ENCODE measurements at places on chromosomes 13 and 19. TPM values are rescaled to one million over a fixed set of nuclear protein-coding genes. Genes with fewer than 3 reads are reported as not detected.

- no peak for DNase-seq
These were observed 866.6 kb upstream of the SLITRK6 start for GRCh38 chr13:86665842-86666241.

DNA sequence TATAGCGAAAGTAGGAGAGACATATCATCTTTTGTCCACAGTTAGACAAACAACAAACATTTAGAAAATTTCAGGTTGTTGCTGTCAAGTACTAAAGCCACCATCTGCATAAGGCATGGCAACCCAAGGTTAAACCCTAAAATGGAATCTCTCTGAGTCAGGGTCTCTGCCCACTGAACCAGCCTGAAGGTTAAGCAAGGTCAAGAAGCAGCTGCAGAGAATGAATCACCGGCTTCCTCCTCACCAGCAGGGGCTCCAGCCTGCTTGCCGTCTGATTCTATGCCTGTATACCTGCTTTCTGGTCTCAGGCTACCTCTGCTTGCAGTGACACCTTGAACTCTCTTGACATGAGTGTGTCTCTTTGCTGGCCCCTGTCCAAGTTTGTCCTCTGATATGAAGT lies 726.2 kb upstream of the SGCG start:
- DNase-seq: no peak

GRCh38 chr19:17473041-17473440 lies 2.7 kb downstream of the SLC27A1 start:
- DNase-seq: no peak

Gene SIAH3
- total RNA-seq: not detected

GRCh38 chr13:105920370-105920769 lies 615.1 kb downstream of the EFNB2 start:
- DNase-seq: no peak

Gene USHBP1
- not detected for total RNA-seq

DNA sequence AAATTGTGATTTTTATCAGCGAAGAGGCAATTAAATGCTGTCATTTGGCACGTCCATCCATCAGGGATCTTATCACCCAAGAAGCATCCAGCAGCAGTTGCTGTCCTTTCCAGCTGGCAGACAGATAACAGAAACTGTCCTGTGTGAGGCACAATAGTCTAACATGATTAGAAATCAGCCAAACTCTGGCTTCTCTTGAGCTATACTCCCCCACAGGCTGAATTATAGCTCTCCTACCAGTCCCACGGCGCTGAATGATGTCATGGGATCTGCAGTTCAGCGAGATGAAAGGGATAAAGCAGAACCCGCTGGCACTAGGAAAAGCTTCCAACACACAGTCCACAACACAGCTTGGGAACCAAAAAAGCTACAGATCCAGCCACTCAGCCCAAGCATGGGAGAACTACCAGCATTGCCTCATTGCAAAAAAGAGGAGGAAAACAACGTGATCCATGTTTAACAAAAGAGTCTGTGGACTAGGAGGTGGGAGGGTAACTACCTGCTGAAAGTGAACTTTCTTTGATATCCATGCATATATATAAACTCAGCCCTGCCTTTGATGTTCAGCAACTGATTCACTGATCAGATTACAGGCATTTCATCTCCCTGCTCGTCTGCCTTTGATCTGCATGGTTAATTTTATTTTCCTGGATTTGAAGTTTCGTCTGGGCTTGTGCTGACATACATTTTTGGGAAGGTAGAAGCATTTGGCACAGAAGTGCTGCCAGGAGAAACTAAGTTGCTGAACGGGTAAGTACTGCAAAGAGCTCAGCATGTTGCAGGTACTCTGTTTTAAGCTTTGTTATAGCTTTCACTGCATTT lies at the start of gene TNFRSF19:
Gene TNFRSF19, plus strand, starts transcription at position 314 of the 822 bp plus-strand sequence. CDS start 19,772 bp downstream, outside the sequence.
- no peak for DNase-seq

Gene ZNF8
- total RNA-seq: 10.9 TPM

Gene SLC8A2
- total RNA-seq: 0.05 TPM

- DNase-seq: no peak
These were observed 21.6 kb upstream of the RNF113B start for GRCh38 chr13:98198683-98199082.

GRCh38 chr13:113862931-113863523 lies 849 bp downstream of the GAS6 start:
- DNase-seq: no peak

Gene UPK1A
- total RNA-seq: not detected

Gene KHSRP
- 240 TPM for total RNA-seq

- DNase-seq: no peak
These were observed 74.2 kb downstream of the SPACA7 start for GRCh38 chr13:112450118-112450903.

Gene INSL3
- not detected for total RNA-seq

DNA sequence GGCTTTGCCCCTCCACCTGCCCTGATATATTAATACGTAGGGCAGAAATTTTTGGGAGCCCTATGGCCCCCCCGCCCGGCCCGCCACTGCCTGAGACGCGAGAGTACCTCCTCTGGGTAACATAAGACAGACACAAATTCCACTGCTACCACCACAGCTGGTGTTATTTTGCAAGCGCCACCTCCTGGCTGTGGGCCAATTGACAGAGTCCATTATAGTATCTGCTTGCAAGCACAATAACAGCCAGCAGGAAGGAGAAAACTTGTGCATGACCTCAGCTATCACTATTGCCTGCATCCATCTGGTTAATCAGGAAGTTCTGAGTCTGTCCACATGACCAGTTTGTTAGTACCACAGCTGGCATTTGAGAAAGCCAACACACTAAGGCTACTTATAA lies 25.3 kb upstream of the OR10H2 start:
- DNase-seq: no peak

Gene ZNF470
- 4.4 TPM for total RNA-seq

GRCh38 chr13:50598338-50598737 lies 245.2 kb downstream of the DLEU7 start:
- DNase-seq: no peak

DNA sequence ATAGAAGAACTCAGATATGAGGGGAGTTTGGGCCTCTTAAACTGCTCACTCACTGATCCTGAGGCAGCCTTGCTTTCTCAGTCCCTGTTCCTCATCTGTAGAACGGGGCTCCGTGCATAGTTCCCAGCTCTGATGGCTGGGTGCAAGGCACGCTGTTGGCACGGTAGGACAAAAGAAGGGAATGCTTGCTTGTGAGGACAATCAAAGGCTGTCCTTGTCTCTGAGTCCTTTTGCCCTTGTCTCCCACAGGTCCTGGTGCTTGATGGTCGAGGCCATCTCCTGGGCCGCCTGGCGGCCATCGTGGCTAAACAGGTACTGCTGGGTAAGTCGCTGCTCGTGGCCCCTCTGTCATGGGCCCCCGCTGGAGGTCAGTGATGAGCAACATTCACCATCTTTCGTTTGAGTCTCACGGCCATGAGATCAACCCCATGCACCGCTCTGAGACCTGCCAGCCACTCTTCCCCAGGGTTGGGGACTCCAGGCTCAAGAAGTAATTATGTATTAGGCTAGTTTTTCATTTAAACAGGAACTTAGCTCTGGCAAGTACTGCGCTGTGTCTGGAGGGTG lies 2.3 kb downstream of the RPL13A start:
- DNase-seq: no peak

Gene CD320
- total RNA-seq: 41.9 TPM

Gene CNMD
- not detected for total RNA-seq

Gene APOC4
- not detected for total RNA-seq

Gene DAND5
- not detected for total RNA-seq

- no peak for DNase-seq
These were observed 17.8 kb upstream of the ADGRE5 start for GRCh38 chr19:14363183-14364097.

DNA sequence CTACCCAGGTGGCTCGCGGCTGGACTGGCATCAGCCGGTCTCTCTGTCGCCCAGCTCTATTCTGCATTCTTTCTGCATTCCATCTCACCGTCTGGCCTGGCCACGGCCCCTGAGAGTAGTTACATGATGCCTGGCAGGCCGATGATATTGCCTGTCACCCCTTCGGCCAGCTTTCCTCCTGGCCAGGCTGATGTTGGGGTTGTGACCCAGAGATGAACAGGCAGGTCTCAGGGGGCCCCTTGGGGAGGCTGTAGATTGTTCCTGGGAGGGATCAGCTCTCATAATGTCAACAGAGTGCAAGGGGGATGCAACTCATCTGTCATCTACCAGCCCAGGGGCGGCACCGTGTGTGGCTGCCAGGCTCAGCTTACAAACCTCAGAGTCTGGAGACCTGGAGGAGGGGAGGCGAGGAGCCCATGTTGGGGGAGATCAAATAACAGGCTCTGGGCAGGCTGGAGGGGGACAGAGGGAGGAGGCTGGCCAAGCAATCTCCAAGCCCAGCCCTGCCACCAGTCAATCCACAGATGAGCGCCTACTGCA lies 13.6 kb upstream of the FBXO17 start:
- DNase-seq: no peak

DNA sequence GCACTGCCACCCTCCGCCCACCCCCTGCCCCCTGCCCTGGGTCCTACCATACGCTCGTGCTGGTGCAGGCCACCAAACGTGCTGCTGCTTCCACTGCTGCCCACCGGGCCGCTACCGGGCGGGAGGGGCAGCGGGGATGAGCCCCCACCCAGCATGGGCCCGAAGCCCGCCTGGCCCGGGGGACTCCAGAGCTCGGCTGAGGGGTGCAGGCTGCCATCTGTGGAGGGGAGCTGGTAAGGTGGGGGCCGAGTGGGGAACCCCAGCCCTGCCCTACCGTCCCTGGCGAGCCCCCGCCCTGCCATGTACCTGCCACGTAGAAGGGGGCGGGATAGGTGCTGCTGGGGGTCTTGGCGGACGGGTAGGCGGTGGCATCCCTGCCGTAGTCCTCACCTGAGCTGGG lies 16.7 kb upstream of the UQCR11 start:
- no peak for DNase-seq

DNA sequence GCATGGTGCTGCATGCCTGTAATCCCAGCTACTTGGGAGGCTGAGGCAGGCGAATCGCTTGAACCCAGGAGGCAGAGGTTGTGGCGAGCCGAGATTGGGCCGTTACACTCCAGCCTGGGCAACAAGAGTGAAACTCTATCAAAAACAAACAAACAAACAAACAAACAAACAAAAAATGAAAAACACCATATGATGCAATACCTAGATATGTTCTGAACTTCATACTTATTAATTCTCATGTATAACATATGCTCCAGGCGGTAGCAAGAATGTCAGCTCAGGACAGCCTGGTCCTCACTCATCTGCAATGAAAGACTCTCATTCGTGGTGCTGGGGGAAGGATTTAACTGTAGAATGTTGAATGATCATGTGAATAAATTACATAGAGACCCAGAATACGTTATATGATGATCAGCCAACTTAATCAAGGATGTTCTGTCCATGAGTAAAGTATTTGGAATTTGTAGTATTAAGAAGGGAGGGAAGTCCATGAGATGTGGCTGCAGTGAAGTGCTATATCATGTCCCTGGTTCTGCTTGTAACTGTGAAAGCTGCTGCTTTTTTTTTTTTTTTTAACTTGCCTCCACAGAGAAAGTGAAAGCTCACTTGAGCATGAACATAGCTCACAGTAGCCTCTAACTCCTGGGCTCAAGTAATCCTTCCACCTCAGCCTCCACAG lies 206.8 kb downstream of the UQCRFS1 start:
- DNase-seq: no peak

DNA sequence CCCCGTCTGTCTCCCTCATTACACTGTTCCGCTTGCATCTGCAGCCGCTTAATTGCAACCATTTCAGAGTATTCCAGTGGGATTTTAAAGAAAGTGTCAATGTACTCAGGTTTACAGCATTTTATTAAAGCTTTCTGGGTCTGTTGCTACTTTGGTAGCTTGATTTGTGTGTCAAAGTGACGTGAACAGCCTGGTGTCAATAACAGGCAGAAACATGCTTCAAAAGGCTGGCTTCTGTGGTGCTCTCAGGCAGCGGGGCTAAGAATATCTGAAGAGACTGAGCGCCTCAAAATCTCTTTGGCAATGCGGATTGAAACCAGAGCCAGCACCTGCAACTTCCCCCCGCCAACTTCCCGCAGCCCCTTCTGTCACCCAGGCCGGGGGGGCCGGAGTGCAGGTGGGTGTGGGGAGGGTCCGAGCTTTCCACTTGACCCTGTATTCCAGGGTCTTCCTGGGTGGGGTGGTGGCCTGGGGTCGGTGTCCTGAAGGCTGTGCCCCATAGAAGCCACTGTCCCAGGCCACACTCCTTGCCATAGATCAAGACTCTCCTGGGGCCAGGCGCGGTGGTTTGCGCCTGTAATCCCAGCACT lies 81.2 kb downstream of the KDM4B start:
- no peak for DNase-seq

DNA sequence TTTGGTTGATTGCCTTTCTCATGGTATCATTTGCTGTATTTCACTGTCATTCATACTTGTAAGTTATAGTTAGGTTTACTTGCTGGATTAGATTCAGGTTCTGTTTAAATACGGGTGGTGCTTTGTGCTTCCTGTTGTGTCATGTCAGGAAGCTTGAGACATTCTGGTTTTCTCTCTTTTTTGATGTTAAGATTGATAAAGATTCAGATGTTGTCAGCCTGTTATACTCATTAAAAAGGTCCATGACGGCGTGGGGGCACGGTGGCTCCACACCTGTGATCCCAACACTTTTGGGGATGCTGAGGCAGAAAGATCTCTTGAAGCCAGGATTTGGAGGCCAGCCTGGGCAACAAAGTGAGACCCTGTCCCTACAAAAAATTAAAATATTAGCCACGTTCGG lies 45.7 kb downstream of the NAA16 start:
- no peak for DNase-seq

Gene IGFL3
- not detected for total RNA-seq

Gene SMAD9
- total RNA-seq: 3.6 TPM

GRCh38 chr13:37476874-37477273 lies 121.7 kb downstream of the POSTN start:
- no peak for DNase-seq

GRCh38 chr19:5832061-5832460 lies 7.4 kb downstream of the FUT6 start:
- no peak for DNase-seq

DNA sequence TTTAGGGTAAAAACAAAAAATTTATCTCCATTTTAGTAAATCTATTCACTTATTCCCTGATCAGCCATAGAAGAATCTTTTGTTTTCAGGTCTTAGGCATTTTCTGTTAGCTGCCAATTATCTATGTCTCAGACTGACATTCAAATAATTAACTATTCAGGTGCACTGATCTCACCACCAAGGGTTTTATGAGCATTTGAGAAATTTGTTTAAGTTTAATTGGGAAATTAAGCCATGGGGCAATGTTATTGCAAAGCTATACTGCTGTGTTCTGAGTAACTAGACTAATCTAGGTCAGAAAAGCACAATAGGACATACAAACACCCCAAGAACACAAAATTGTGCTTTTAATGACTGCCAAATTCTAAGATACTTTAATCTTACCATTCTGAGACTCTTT lies 210.7 kb upstream of the EDNRB start:
- no peak for DNase-seq

DNA sequence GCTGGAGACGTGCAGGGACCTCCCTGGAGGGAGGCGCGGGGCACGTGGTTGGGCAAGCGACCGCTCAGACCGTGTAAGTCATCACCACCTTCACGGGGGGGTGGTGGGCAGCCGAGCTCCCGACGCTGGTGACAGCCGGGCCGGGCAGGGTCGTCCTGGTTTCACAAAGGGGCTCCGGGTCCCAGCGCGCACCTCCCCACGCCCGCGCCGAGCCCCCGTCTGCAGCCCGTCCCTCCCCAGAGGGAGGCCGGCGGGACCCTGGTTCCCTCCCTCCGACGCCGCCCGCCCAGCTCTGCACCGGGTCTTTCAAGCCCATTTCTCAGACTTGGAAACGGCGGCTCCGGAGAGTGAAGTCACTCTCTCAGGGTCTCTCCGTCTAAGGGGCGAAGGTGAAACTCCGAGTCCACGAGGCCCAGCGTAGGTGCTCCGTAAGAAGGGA lies 729 bp upstream of the ARID3A start:
- DNase-seq: no peak

GRCh38 chr13:66491251-66491650 lies 738.9 kb downstream of the PCDH9 start:
- no peak for DNase-seq
